ENCODE measurements at places on chromosomes 1 and 21.

GRCh38 chr1:94806441-94806871 is 13.7 kb upstream of the SLC44A3 start:
- DNase-seq, result no peak

- DNase-seq, result no peak
These were observed 50.5 kb upstream of the PRELP start for GRCh38 chr1:203424861-203425662.

GRCh38 chr1:45380730-45381129 is 40.5 kb upstream of the MUTYH start:
- DNase-seq, result no peak

GRCh38 chr1:93350322-93350721 is 4.6 kb downstream of the DR1 start:
- DNase-seq, result no peak

DNA sequence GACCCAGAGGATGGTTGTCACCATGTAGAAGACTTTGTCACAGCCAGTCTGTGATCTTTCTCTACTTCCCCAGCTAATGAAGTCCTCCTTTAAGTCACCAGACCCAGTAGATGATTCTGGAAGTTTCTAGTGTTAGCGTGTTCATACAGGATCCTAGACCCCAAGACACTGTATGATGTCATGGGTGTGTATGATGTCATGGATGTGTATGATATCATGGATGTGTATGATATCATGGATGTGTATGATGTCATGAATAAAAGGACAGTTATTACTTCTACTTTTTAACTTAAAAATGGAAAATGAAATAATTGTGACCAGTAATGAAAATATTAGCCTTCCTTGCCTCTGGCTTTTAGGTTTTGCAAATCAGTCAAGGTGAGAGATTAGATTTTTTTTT is 260.0 kb downstream of the FMN2 start:
- DNase-seq, result no peak

DNA sequence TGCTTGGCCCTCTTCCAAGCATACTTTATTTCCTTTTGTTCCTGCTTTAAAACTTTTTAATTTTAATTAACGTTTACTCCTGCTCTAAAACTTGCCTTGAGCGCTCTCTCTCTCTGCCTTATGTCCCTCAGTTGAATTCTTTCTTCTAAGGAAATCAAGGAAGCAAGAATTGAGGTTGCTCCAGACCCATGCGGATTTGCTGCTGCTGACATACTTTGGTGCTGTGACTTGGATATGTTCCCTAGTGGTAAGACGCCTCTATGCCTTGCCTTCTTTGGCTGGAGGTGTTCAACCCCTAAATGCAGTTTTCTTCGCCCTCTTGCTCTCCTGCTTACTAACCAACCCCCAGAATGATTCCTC is 148.1 kb downstream of the ADSS2 start:
- DNase-seq, result no peak

- peak; percentile 68 for DNase-seq
These were observed 3.7 kb upstream of the PPM1J start for GRCh38 chr1:112718691-112719418.

- DNase-seq, result no peak
These were observed 72.4 kb downstream of the ATP5PO start for GRCh38 chr21:33843216-33843615.

DNA sequence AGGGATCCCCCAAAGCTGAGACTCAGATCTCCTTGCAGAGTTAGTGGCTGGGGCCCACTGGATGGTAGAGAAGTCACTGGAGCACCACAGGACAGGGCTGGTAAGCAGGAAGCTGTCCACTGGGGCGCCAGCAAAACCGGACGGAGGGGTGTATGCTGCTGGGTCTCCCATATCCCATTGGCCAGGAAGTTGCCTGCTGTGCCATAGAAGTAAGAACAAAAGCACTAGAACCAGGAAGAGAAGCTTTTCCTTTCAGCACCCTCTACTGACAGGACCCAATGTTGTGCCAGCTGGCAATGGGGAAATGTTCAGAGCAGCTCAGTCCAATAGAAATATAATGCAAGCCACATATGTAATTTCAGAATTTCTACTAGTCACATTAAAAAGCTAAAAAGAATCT is 146.6 kb downstream of the SPATA46 start:
- DNase-seq, result no peak

DNA sequence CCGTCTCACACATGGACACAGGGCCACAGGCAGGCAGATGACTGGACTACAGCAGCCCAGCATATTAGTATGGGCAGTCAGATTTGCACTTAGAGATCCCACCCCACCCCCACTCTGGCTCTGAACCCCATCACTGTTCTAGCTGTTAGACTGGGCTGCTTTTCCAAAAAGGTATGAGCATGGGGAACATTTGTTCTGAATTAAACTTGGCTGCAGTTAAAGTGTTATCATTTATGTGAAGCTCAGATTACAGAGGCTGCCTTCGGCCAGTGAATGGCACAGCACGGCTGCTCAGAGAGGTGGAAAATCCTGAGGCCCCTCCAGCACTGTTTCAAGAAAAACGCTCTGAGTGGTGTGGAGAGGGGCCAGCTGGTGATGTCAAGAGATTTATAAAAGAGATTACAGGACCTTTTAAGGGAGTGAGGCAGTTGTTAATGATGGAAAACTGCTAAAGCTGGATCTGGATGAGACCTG is 6.9 kb upstream of the NOS1AP start:
- DNase-seq, result no peak

- DNase-seq, result peak; percentile 36
These were observed 662 bp downstream of the SCAF4 start for GRCh38 chr21:31731056-31731856.

DNA sequence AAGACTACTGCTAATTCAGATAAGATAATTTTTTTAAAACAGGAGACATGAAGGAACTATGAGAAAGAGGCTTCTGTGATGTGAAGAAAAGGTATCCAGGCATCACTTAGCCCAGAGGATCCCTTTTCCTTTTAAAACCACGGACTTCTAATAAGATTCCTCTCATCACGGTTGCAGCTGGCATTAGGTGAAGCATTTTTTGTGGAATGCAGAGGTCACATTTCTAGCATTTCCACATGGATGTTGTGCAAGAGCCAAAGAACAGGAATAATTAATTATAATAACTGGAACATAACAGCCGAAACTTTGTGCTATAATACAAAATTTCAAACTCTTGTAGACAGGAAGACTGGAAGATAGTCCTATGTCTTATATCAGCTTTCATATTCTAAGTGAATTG is 27.6 kb downstream of the CYP2J2 start:
- DNase-seq, result no peak

GRCh38 chr1:213985209-213986019 is 2.4 kb upstream of the PROX1 start:
- DNase-seq, result no peak

DNA sequence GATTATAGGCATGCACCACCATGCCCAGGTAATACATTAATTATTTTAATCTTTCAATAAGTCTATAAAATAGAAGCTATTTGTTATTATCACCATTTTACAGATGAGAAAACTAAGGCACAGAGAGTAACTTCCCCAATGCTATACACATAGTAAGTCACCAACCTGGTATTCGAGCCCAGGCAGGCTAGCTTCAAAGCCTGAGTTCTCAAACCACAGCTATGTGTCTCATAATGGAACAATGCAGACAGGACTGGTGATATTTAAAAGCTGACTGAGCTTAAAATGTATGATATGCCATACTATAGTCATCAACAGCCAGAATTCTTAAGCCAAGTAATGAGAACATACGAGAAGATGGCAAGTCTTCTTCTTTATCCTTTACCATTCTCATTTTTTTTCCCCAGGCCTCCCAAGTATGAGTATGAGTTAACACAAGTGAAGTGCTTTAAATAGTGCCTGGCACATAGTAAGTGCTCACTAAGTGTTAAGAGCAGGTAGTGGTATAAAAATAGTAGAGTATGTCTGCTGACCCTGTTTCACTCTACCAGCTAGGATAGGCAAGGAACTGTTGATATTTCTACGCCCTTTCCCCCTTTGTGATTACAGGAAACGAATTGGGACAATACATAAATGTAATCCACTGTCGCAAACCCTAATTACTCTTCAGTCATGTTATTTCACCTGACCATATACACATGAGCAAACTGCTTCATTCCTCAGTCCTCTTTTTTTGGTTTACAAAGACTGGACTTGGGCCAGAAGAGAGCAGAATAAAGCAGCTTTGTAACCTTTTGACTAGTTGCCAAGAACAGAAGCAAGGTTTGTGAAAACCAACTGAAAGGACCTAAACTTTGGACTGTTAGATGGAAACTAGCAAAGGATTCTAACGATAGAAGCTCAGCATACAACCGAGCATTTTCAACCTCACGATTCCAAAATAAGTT is 9.5 kb downstream of the EYA3 start:
- DNase-seq, result no peak

DNA sequence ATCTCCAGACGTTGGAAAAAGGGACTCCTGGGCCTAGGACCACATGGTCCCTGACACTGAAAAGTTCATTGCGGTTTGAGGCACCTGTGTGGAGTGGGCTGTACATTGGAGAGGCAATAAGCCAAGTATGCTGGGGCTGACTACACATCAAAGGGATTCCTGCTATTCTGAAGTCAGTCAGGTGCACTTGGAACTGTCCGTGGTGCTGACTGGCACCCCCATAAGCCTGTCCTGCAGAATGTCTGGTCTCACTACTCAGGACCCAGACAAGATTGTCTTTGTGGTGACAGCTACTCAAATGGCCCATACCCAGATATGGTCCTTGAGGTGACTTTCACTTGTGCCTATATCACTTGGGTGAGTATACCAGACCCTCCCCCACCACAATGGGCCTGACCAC is 150.6 kb downstream of the RWDD3 start:
- DNase-seq, result no peak

DNA sequence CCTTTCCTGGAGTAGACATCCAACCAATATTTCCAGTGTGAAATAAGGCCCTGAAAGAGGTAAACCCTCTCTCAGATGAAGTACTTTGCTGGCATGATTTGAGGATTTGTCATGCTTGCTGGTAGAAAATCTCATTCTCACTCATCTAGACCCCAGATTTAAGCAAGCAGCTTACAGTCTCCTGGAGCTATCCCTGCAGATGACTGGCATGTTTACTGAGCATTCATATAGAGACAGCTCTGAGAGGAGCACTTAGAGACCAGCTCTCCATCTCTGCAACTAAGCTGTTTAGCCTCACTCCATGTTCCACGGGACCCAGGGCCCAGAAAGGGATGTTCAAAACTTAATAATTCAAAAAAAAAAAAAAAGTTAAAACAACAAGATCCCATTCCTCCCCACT is 34.2 kb downstream of the GPR161 start:
- DNase-seq, result no peak

- DNase-seq, result no peak
These were observed 4.1 kb downstream of the PTPRU start for GRCh38 chr1:29240400-29240837.

DNA sequence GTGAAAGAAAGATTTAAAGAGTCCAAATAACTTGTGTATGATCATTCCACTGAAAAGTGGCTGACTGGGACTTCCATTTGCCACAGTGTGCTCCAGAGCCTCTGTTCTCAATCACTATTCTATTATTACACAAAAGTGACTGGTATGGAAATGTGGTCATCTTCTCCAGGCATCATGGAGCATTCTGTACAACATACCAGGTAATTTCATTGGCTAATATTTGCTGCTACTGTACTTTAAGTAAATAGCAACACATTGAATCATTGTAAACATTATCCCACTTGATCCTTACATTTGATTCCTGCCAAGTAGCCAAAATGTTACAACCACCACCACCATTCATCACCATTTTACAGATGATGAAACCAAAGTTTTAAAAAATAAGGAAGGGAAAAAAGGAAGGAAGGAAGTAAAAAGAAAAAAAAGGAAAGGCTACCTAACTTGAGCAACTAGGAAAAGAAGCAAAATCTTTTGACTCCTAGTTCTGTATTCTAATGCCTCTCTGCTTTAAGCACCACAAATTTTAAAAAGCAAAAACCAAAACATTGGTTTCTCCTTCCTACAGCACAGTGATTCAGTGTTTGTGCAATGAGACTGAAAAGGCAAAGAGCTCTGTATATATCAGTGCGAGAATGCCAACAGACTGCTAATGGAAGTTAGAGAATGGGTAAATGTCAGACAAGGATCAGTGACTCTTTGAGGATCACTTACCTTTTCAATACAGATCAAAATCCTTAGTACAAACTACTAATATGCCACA is 361.4 kb upstream of the PTBP2 start:
- DNase-seq, result no peak

- DNase-seq, result no peak
These were observed 375.6 kb downstream of the AMY1C start for GRCh38 chr1:104125266-104125665.

DNA sequence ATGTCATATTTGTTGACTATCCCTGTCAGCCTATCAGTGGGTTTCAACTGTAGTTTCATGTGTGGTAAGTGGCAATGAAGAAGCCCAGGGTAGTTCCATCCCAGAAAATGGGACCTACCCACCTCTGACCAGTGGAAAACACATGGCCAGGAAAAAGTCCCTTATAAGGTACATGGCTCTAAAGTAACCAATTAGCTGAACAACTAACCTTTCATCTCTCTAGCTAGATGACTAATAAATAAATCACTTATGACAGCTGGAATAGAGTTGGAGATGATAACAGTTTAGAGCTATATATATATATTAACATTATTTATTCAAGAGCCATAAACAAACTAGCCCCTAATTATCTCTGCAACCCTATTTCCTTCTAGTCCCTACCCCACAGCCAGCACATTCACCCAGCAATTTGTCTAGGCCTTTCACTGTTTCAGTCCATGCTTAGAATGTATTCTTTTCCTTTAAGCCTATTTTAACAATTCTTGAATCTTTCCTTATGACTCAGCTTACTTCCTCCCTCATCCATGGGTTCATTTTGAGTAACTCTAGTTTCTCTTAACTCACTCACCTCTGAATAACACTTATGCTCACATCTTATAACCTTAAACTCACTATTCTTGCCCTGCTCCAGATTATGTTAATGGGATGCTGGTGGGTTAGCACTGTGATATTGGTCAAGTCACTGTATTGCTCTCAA is 83.7 kb downstream of the TNFSF18 start:
- DNase-seq, result no peak

- no peak for DNase-seq
These were observed 11.3 kb downstream of the PRDM16 start for GRCh38 chr1:3080053-3080955.

- DNase-seq, result no peak
These were observed 39.7 kb downstream of the PTGFRN start for GRCh38 chr1:116949213-116949985.

GRCh38 chr21:42234041-42234440 is 15.1 kb downstream of the ABCG1 start:
- DNase-seq, result no peak

DNA sequence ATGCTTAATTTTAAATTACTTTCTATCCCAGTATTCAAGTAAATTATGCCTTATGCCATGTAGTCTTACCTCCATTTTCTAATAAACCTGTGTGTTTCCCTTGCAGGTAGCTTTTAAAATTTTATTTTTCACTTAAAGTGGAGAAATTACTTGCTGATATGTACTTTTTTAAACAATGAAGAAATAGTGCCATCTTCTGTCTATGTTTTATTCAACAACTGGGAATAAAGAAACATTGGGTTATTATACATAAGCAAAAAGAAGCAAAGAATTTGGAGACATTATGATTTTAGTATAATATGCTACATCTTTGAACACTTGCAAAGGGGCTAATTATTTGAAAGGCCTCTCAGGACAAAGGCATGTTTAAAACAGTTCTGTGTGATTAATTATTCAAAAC is 1912.9 kb downstream of the MRPL39 start:
- no peak for DNase-seq
